ENCODE measurements at places on chromosomes 16 and 17.

GRCh38 chr17:76132574-76133338 lies 8.3 kb downstream of the FOXJ1 start:
- DNase-seq = no peak

DNA sequence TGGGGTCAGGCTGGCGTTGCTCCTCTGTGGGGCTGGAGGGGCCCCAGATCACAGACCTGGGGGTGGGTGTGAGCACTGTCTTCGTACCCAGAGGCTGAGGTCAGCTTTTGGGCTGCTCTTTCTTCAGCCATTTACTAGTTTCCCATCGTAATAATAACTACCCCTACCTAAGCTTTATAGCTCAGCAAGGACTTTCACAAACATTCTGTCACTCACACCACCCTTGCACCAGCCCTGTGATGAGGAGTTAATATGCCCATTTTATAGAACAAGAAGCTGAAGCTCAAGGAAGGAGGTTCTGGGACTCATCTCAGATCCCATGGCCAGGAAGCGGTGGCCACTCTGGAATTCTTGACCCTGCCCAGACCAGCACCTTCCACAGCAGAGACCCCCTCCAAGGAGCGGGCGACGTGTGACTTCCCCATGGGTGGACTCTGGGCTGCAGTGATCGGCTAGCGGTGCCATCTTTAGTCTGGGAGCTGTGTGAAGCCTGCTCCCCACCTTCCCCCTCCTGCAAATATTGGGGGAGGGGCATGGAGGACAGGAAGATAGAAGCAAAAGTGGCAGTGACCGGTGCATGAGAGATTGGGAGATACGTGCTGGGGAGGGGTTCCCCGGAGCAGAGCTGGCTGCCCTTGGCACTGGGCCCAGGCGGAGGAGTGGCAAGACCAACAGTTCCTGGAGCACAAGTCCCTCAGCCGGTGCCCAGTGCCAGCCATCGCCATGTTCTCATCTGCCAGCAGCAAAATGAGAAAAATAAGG lies 81.8 kb upstream of the TOB1 start:
- DNase-seq = no peak

DNA sequence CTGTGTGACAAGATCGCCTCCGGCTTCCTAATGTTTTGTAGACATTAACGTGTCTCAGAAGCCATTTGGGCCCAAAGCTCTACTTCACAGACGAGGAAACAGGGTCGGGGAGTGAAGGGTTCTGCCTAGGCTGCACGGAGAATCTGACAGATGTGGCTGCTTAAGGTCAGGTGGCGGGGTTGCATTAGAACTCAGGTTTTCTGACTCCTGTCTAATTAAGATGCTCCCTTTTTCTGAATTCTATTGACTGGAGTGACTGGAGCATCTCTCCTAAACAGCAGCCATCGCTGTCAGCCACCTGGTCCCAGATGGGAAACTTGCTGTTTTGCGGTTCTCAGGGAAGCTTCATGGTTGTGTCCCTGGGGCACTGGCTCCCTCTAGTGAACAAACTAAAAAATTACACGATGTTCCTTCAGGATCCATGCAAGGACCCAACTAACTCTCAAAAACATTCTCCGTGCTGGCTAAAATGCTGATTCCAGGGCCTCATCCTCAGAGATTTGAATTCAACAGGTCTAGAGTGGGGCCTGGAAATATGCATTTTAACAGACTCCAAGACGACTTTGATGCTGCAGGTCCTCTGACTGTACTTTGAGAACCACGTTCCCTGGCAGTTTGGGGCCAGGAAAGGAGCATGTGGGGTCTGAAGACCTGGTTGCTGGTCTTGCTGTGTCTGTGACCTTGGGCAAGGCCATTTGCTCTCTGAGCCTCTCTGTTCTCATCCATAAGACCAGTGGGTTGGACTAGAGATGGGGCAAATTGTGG lies 117.4 kb downstream of the IRF8 start:
- DNase-seq = no peak

GRCh38 chr16:89304181-89304851 lies 86.8 kb downstream of the ZNF778 start:
- DNase-seq = no peak

- DNase-seq = no peak
Measured at GRCh38 chr16:20327444-20328041, at the start of gene GP2. Gene GP2 (minus strand): TSS chr16:20327513. CDS start chr16:20326431, 1,082 bp downstream.

GRCh38 chr16:28915181-28915580 lies 9.9 kb downstream of the RABEP2 start:
- DNase-seq = no peak

GRCh38 chr17:47275245-47275984 lies 21.8 kb downstream of the ITGB3 start:
- DNase-seq = no peak

DNA sequence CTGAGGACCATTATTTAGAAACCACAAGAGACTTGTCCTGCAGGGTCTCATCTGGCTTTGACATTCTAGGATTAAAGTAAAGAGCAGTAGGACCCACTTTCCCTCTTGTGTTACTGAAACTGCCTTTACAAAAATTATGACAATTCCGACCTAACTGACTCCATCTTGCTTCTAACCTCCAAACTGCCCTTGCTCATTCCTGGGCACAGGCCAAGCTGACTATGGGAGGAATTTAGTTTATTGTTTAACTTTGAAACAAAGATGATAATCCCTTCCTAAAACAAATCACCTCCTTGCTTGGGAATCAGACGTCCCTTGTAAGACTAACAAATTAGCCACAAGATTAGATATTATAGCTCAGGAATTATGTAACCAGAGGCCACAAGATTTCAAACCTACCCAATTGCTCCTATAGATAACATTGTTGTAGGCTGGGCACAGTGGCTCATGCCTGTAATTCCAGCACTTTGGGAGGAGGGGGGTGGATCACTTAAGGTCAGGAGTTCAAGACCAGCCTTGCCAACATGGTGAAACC lies 87.0 kb upstream of the FBXO47 start:
- DNase-seq = no peak

GRCh38 chr17:48561884-48562810 lies 16.0 kb downstream of the HOXB4 start:
- DNase-seq = no peak

DNA sequence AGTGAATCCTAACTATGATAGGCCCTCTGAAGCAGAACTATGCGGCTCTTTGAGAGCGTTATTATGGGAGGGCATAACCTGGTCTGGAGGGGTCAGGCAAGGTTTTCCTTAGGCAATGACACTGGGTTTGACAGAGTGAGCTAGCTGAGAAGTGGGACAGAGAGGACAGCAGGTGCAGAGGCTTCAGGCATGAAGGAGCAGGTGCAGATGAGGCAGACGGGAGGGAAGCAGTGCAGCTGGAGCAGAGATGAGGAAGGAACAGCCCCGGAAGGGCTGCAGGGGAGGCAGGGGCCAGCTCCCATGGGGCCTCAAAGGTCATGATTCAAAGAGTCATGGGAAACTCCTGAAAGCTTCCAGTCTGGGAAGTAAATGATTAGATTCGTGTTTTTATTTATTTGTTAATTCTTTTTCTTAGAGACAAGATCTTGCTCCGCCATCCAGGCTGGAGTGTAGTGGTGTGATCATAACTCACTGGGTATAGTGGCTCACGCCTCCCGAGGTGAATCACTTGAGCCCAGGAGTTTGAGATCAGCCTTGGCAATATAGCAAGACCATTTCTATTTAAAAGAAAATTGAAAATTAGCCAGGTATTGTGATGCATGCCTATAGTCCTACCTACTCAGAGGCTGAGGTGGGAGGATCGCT lies 5.4 kb downstream of the MARCHF10 start:
- no peak for DNase-seq

- DNase-seq = no peak
Measured at GRCh38 chr17:66859353-66859752, 24.4 kb downstream of the CACNG5 start.

DNA sequence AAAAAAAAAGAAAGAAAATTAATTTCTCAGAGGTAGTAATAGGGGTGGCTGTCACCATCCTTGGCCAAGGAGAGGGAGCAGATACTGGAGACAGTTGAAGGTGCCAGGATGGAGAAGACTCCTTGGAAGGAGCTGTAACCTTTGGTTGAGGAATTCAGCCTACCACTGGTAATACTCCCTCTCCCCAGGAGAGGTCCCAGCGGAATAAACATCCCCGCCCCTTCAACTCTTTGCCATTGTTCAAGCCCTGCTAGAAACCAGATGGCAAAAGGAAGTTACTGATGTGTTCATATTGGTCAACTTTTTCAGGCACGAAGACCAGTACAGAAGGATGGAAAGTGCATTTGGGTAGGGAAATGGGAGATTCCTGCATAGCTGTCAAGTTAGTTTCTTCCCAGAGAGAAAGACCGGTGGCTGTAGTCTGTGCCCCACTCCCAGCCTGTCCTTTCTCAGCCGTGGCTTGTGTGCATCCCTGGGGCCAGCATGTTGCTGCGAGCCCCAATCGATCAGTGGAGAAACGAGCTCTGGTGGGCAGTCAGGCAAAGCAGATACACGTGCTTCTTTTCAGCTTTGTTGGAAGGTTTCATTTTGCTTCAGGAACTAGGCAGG lies 612.1 kb downstream of the MAF start:
- no peak for DNase-seq

- DNase-seq = no peak
Measured at GRCh38 chr16:396605-397004, 394 bp upstream of the NME4 start.

- DNase-seq = peak; percentile 66
Measured at GRCh38 chr17:80891397-80892018, 100.1 kb upstream of the CHMP6 start.

DNA sequence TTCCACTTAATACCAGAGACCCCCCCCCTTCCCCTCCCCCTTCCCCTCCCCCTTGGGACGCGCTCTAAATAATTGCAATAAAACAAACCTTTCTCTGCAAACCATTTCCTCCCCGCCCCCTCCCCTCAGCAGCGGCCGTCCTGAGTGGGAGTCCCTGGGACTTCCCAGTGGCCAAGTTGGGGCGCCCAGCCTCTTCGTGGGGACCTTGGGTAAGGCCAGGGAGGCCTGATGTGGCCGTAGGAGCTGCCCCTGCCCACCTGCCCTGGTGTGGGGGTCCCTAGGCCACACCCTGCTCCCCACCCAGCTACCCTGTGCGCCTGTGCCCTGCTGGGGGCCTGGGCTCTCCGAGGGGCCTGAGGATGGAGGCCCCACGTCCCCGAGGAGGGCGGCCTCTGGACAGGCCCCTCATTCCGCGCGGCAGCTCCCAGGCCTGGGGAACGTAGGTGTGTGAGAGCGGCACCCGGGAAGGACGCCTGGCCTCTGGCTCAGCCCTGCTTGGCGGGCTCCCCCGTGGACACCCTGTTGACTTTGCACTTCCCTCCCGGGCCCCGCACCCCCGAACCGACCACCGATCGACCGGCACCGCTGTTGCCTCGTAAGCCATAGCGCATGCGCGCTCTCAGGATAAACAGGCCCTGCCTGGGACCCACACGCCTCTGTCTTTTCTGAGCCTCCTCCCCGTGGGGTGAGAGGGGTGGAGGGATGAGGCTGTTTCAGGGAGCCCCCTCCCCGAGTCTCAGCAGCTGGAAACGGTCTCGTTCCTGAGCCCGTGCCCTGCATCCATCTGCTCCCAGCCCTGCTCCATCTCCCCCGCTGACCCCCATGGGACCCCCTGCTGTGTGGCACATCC lies 9.0 kb downstream of the NTHL1 start:
- DNase-seq = no peak

GRCh38 chr17:51118330-51119195 lies 2.1 kb downstream of the SPAG9 start:
- DNase-seq = no peak

DNA sequence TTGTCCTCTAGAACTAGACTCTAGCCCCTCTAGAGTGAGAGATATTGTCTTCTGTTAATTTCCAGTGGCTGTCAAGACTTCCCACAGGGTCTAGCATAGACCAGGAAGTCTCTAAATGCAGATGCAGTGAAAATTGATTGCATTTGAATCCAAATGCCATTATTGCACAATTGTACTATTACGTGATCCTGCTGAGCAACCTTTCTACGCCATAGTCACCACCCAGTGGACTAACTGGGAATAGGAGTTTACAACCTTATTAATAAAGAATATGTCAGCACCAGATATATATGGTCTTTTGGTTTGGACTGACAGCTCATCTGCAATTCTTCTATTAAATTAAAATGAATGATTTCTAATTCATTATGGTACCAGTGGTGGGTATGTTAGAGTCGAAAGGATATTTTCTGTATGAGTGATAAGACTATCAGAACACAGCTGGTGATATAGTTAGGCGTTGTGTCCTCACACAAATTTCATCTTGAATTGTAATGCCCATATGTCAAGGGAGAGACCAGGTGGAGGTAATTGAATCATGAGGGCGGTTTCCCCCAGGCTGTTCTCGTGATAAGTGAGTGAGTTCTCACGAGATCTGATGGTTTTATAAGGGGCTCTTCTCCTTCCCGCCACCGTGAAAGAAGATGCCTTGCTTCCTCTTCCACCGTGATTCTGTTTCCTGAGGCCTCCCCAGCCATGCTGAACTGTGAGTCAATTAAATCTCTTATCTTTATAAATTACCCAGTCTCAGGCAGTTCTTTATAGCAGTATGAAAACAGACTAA lies 138.9 kb upstream of the CA10 start:
- no peak for DNase-seq

GRCh38 chr17:39270923-39271322 lies 45.2 kb upstream of the STAC2 start:
- no peak for DNase-seq

GRCh38 chr17:19016297-19016696 lies 11.7 kb upstream of the FAM83G start:
- DNase-seq = no peak

- no peak for DNase-seq
Measured at GRCh38 chr16:3532741-3533140, 31.9 kb downstream of the CLUAP1 start.

DNA sequence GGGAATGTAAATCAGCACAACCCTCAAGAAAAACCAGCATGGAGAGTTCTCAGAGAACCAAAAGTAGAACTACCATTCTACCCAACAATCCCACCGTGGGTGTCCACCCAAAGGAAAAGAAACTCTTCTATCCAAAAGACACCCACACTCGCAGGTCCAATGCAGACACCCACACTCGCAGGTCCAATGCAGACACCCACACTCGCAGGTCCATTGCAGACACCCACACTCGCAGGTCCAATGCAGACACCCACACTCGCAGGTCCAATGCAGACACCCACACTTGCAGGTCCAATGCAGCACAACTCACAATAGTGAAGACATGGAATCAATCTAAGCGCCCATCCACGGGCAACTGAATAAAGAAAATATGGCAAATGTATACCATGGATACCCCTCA lies 77.0 kb upstream of the RPH3AL start:
- DNase-seq = no peak

DNA sequence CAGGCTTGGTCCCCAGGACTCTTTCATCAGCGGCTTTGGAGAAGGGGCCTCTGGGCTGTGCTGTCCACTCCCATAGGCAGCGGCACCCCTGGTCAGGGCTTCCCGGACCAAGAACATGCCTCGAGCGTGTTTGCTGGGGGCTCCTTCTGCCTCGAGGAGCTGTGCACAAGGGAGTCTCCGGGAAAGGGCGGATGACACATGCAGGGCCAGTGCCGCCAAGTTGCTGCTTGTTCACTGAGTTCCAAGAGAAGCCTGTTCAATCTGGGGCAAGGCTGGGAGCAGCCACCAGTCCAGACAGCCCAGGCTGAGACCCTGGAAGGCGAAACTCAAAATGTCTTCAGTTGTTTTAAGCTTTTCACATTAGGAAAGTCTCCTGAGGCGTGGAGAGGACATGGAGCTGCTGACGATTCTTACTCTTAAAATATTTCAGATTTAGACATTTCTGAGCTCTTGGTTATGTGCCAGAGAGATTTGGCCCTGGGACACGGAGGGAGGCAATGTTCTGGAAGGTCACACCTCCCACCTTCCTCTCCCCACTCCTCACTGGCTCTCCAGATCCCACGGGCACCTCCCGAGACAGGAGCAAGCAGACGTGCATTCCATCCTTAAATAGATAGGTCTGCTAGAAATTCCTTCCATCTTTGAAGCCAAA lies 84.5 kb upstream of the ZNF469 start:
- no peak for DNase-seq

All from stimulated activated CD8-positive, alpha-beta memory T cell treated with anti-CD3 and anti-CD28 coated beads, Interleukin-15, amount 100 ng/mL, for 4 hours (primary cell).